ENCODE measurements at places on chromosomes 6 and 20.

- no peak for DNase-seq
Measured at GRCh38 chr6:30150671-30151395, 10.2 kb downstream of the TRIM10 start.

DNA sequence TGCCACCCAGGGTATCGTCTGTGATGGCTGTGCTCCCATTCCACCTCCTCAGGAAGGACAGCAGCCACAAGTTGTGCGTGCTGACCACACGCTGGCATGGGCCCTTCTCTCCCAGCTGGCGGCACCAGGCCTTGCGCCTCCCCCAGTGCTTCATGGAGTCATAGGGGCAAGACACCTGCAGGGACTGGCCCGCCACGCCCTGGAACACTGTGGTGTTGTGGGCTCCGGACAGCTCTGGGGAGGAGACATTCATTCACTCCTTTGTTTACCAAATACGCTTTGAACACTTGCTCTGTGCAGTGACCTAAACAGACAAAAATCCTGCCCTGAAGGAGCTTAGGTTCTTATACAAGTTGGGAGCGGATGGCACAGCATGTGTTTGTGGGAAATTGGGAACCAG is 1.5 kb downstream of the TREM2 start:
- no peak for DNase-seq

DNA sequence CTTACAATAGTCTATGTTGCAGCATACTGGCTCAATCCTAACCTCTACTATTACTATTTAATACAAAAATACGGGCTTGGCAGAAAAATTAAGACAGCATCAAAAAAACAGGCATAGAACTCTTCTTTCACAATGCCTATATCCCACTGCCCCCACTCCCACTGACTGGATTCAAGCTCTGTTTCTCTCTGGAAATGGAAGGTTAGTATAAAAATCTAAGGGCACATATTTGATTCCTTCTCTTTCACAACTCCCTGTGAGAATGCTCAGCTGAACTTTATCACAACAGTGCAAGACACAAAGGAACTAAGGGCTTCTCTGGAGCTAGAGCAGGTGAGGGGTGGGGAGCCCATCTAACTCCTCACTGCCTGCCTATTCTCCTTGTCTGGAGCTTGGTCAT is 258.4 kb upstream of the FAM83B start:
- no peak for DNase-seq

- DNase-seq: no peak
Measured at GRCh38 chr6:132483779-132484679, 28.9 kb downstream of the STX7 start.

- no peak for DNase-seq
Measured at GRCh38 chr6:74733830-74734620, 471.8 kb downstream of the COL12A1 start.

DNA sequence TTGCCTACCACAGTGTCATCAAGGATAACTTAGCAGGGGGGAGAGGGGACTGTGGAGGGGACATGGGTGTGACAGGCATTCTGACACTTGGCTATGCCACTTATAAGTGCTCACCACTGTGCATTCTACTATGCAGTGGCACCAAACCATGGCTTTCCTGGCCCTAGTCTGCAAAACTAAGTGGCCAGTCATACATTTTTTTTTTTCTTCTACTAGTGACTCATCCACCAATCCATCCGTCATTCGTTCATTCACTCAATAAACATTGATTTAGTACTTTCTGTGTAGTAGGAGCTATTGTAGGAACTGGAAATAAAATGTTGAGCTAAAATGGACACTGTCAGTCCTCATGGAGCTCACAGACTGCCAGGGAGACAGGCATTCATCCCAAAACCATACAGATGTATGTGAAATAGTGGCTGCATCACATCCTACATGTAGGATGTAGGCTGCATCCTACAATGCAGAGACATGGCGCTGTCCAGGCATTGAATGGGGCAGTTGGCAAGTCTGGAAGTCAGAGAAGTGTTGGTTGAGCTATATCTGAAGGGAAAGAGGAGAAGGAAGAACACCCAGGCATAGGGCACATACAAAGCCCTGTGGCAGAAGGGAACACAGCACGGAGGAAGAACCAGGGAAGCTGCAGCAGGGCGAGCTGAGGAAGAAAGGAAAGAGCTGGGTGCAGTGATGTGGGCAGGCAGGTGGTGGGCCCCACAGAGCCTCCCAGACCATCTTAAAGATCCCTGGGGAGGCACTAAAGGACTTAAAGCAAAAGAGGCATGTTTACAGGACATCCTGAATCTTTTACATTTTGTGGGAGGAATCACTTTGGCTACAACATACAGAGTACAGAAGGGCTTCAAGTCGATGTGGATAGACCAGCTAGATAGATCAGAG is 224.4 kb downstream of the UST start:
- no peak for DNase-seq

- DNase-seq: no peak
Measured at GRCh38 chr20:54123587-54124180, 50.1 kb downstream of the CYP24A1 start.

DNA sequence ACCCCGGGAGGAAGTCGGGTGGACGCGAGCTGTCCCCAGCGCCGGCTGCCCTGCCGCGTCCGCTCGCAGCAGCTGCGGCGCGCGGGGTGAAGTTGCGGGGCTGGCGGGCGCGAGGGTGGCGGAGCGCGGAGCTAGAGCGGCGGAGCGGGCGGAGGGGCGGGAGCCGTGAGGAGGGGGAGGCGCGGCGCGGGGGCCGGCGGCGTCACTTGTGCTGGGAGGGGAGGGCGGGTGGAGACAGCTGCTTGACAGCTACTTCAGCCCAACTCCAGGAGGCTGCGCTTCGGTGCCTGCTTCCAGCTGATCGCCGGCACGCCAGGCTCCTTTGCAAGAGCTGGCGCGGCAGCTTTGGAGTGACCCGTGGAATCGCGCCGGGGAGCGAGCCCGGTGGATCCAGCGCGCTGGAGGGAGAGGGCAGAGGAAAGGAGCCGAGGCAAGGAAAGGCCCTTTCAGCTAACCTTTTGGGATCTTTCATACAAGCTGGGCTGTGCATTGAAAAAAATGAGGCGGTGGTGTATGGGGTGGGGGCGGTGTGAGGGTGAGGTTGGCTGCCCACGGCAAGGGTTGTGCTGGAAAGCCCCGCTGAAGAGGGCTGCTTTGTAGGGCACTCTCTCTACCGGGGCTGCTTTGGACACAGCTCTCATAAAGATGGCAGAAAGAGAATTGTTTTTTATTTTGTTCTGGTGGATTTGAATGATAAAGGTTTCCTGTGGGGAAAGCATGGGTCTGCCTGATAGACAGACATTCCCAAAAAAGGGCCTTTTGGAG is 24.6 kb downstream of the RIPOR2 start:
- peak; percentile 84 for DNase-seq

- peak; percentile 63 for DNase-seq
Measured at GRCh38 chr20:63311833-63312243, 18.9 kb downstream of the COL20A1 start.

DNA sequence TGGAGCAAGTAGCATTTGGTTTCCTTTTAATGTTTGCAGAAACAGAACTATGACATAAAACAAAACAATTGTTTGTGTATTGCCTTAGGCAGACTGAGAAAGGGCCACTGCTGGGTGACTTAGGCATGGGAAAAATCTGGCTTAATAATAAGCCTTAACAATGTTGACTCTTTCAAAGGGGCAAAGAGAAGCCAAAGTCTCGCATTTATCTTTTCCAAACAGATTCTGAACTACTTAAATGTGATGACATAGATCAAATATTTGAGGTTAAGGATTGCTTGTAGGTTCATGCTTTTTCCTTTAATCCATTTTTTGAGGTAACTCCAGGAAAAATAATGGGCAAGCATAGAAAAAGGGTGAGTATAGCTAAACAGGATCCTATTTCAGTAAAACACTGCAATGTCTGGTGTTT is 39.6 kb downstream of the ADAT2 start:
- DNase-seq: no peak

- no peak for DNase-seq
Measured at GRCh38 chr20:53880108-53880641, 190.2 kb downstream of the BCAS1 start.
